Tongue (tissue), 3 donors: ENCODE measurements at places on chromosomes 5 and 9.

DNA sequence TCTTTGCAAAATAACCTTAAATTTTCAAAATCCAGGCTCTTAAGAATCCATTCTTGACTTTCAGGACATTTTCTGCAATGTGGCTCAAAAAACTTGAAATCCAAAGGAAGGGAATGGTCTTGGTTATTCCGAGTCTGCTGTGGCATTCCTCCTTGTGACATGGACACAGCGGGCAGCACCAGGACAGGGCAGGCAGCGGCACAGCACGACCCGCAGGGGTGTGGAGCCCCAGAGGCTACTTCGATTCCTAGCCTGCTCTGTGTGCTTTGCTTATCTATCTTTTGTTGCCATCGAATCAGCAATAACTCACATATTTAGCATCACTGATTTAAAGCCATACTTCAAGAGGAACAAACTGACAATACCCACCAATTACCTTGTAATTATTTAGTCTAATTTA lies 420.2 kb upstream of the IRX1 start:
- DNase-seq: no peak

DNA sequence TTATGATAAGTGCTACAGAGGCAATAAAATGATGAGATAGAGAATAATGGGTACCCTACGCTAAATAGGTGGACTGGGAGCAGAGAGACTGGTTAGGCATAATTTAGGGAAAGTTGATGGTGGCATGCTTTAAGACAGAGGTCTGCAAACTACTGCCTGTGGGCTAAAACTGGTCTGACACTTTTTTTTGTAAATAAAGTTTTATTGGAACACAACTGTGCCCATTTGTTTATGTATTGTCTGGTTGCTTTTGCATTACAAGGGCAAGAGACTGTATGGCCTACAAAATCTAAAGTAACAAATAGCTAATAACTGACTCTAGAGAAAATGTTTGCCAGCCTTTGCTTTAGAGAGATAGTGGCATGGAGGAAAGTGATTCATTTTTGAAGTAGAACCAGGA lies 2.5 kb downstream of the ERCC6L2 start:
- no peak for DNase-seq

- no peak for DNase-seq
Measured at GRCh38 chr5:61357745-61358144, 25.7 kb downstream of the ZSWIM6 start.

DNA sequence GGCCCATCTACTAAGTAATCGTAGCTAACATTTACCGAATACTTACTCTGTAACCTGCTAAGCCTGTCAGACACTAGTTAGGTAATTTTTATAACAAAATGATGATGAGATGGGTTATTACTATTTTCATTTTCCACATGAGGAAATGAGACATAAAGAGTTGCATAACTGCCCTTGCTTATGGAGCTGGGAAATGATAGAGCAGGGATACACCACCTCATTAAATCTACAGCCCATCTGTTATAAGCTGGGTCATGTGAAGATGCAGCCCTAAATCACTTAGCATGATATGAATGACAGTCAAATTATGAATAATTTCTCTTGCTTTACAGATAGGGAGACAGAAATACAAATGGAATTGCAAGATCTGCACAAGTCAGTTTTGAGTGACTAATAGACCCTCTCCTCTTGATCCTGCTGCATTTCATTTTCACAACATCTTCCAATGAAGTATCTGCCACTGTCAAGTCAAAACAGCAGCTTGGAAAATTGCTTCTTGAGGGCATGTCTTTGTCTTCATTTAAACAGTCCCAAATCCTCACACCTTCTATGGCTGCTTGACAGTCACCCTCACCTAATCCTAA lies 364.7 kb downstream of the PRELID2 start:
- no peak for DNase-seq

DNA sequence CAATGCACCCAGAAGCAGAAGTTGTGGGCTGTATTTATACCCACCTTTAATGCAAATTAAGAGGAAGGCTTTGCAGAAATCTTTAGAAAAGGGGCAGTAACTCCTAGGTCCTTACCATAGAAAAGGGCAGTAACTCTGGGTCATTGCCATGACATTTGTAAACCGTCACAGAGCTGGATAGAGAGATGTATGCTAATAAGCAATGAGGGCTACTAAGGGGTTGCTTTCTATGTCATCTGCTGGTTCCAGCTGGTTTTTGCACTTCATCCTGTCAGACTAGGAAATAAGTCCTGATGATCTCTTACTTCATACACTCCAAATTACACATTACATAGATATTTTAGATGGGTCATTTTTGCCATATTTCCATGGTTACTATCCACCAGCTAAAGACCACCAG lies 299.1 kb upstream of the TYRP1 start:
- DNase-seq: no peak

DNA sequence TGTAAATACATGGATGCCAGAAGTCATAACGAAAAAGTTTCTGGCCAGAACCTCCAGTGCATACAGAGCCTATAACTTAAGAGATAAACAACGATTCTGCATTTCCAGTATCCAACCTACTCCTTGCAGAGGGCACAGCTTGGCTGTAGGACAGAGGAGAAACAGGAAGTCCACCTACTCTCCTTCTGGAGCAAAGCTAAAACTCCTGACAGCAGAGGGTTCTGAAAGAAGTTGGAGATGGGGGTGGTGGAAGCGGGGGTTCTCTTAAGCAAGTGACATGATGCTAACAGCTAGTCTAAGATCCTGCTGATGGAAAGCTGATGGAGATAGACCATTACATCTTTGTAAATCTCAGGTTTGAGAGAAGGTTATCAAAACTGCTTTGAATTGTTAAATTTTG lies 35.5 kb upstream of the CTNNAL1 start:
- no peak for DNase-seq

GRCh38 chr9:573691-574410 lies 267.6 kb upstream of the DMRT1 start:
- DNase-seq: no peak

DNA sequence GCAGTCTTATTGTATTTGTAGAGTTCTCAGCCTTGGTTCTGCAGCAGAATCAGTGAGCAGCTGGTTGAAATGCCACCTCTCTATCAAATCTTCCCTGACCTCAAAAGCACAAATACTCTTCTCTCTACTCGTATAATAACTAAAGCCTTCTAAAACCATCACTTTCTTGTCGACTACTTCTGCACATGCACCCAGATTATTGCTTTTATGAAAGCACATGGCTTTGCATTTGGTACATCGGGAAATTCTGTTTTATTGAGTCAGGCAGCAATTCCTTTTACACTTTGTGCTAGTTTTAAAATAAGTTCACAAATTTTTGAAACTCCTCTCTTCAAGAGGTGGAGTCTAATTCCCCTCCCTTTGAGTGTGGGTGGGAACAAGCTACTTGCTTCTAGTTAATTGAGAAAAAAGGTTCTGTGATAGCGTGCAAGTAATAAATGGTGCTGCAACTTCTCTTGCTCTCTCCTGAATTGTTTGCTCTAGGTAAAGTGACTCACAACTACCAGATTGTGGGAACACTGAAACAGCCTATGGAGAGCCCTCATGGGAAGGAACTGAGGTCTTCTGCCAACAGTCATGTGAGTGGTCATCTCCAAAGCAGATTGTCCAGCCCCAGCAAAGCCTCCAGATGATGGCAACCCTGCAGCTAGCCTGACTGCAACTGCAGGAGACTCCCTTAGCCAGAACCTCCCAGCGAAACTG lies 66.0 kb upstream of the TAF1L start:
- no peak for DNase-seq

DNA sequence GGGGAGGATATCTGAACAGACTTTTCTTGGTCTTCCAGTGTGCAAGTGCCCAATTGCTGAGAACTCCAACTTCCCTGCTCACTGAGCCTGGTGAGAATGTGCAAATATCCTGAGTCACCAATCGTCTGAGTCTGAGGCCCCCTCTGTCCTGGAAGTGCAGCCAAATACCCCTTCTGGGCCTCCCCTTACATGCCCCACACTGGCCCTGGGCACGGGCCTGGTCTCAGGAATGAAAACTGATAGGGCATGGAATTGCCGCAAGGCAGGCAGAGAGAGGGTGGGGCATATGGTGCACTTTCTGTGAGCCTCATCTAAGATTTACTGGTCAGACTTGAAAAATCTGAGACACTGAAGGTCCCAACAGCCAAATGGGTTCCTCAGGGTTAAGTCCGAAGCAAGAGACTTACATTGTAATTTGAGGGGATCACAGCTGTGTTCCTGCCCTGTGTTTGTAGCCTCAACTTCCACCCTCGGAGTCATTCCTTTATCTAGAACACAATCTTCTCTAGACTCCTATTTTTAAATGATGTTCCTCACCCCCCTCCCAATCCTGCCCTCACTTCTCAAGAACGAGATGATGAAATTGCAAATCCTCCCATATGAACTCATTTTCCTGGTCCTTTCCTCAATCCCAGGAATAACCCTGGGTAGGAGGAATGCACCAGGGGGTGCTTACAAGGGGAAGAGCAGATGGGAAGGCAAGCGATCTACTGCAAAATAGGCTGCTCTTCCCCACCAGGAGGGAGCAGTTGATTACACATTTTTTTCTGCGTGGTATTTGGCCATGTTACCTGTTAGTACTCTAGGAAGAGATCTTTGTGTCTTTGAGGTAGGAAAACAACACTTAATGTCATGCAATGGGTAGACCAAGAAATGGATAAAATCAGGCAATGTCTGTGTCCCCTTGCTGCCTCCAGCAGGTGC lies 34.6 kb upstream of the ARHGAP26 start:
- no peak for DNase-seq

- peak; percentile 82 for DNase-seq
Measured at GRCh38 chr9:34493972-34494535, 28.7 kb downstream of the ENHO start.

DNA sequence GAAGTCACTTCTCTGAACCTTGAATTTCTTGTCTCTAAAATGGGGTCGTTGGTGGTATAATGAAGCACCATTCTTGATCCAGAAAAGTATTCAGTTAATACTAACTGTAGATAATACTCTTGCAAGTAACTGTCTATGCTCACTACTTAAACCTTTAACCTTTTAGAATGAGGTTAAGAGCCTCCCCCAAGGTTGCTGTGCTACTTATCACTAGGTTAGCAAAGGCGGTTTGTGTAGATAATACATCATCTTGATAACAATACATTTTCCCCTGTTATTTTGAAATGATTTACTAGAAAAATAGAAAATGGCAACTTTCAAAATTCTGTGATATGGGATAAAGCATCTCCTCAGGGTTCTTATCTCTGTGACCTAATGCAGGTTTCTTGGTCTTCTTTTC lies 12.6 kb downstream of the MAP3K1 start:
- DNase-seq: no peak
